ENCODE measurements at places on chromosomes 2 and 18.
A peak's percentile ranks its signal among the peaks of the same experiment; 100 is the strongest.

DNA sequence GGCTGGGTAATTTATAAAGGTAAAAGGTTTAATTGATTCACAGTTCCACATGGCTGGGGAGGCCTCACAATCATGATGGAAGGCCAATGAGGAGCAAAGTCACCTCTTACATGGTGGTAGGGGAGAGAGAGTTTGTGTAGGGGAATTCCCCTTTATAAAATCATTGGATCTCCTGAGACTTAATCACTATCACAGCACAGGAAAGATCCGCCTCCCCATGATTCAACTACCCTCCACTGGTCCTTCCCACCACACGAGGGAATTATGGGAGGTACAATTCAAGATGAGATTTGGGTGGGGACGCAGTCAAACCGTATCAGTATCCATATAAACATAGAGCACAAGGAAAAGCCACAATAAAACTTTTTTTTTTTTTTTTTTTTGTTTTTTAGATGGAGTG is 172.6 kb upstream of the PIEZO2 start:
- DNase-seq, result no peak

- peak; percentile 9 for DNase-seq
Measured at GRCh38 chr18:60984510-60984909, 348.7 kb upstream of the CDH20 start.

DNA sequence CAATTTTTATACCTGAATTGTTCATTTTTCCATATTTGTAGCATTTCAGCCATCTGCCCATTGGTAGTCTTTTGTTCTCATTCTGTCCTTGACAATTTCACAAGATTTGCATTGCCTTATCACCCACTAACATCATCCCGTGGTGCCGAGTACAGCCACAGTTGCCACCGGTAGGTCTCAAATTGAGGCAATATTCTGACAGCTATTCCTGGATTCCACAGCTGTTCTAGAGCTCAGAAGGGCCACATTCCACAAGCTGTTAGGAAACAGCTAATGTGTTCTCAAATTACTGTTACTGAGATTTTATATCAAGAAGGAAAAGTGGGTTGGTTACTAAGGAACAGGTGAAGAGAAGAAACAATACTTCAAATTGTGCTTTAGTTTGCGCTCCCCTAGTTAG is 178.8 kb downstream of the RPRM start:
- no peak for DNase-seq

DNA sequence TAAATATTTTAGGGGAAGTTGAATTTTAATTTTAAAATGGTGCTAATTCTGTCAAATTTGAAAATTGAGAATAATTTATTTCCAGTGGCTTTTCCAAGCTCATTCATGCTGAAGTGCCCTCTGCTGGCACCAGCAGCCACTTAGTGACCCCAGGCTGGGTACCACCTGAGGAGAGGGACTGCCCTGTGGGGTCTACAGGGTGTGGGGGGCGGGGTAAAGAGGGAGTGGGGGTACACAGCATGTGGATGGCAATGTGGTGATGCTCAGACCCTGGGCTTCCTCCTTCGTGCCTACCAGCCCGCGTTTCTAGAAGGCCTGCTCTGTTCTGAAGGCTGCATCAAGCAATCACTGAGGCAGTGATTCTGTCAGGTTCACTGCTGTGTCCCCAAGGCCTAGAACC is 45.1 kb upstream of the SCLY start:
- DNase-seq, result no peak
